ENCODE measurements at places on chromosomes 3 and 15.

DNA sequence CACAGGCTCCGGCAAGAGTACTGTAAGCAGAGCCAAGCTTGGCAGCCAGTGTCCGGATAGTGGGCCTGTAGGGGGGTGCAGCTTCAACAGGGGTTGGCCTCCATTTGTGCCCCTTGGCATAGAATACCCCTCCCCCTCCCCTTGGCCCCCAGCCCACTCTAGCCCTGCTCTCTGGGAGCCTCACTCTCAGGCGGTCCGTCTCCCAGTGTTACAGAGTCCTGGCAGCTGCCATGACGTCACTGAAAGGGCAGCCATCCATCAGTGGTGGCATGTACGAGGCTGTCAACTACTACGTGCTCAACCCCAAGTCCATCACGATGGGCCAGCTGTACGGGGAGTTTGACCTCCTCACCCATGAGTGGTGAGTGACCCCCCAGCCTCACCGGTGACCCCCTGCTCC, 50.4 kb downstream of the DNAH1 start:
- no peak for DNase-seq

GRCh38 chr3:15267502-15267901, 61.5 kb downstream of the CAPN7 start:
- DNase-seq: no peak

GRCh38 chr3:160400702-160401150, 1.3 kb downstream of the SMC4 start:
- no peak for DNase-seq

- DNase-seq: no peak
Measured at GRCh38 chr15:45529613-45530012, 7.1 kb upstream of the SLC30A4 start.

GRCh38 chr15:87722941-87723691, 533.4 kb downstream of the NTRK3 start:
- no peak for DNase-seq

DNA sequence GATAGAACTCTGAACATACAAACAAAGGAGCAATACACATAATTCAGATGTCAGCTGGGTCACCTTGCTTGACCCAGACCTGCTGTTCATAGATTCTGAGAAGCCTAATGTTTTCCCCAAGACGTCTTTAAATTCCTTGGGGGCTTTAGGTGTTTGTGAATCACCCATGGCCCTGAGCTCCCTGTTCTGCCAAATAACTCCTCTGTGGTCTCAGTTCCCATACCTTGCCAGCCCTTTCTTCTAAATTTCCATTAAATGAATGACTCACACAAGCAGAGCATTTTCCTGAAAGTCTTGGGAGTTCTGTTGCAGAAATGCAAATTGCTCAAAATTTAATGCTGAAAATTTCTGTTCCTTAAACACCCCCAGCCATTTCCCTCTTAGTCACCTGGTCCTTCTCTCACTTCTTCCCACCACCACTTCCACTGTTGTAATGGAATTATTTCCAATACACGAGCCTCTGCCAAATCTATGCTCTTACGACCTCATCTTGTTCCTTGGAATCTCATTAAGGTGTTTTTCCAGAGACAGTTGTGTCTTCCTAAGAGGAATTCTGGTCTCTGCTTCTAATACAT, 33.4 kb upstream of the PSMD6 start:
- no peak for DNase-seq

DNA sequence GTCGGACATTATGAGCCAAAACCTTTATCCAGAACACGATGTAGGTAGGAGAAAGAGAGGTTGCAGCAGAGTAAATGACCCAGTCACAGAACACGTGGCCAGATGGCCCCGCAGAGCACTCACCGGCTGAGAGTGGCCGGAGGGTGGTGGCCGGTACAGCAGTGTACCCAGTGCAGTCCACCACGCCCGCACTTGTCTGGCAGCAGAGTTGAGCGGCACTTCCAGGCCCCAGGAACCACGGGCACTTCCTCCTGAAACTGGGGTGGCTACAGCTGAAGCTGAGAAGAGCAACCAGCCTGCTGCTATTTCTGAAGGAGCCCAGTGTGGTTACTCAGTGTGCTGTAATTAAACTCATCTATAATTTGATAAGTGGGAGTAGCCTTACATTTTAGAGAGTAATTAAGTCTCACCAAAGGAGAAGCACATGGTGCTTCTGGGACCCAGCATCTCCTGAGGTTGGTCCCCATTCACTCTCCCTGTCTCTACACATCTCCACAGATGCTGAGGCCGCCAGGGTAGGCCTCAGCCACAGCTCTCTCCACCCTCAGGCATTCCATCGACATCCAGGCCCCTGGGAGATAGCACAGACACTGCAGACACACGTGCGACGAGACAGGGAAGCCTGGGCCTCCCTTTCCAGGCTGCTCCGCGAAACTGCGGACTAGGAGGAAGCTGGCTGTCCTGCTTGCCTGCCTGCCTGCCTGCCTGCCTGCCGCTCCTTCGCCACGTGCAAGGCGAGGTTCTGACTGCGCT, 49.8 kb downstream of the BDH1 start:
- DNase-seq: no peak

DNA sequence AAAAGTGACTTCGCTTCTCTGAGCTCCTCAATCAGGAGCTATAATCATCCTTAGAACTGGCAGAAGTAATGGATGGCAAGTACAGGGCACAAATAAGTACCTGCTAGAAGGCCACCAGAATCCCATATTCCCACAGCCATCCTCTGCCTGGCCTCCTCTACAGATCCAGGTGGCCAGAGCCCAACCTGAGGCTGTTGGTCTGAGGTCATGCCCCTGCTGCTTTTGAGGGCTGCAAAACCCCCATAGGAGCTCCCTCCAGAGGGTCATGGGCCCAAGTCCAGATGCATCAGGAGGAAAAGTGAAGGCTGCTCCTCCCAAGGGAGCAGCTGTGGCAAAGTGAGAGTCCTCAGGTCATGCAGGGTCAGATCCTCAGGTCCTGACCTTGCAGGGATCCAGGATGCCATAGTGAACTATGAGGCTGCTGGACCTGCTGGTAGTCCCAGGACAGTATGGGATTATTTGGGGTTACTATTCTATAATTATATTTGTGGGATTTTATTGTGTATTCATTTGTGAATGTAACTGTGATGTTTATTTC, 3.0 kb upstream of the PLCD1 start:
- DNase-seq: no peak

DNA sequence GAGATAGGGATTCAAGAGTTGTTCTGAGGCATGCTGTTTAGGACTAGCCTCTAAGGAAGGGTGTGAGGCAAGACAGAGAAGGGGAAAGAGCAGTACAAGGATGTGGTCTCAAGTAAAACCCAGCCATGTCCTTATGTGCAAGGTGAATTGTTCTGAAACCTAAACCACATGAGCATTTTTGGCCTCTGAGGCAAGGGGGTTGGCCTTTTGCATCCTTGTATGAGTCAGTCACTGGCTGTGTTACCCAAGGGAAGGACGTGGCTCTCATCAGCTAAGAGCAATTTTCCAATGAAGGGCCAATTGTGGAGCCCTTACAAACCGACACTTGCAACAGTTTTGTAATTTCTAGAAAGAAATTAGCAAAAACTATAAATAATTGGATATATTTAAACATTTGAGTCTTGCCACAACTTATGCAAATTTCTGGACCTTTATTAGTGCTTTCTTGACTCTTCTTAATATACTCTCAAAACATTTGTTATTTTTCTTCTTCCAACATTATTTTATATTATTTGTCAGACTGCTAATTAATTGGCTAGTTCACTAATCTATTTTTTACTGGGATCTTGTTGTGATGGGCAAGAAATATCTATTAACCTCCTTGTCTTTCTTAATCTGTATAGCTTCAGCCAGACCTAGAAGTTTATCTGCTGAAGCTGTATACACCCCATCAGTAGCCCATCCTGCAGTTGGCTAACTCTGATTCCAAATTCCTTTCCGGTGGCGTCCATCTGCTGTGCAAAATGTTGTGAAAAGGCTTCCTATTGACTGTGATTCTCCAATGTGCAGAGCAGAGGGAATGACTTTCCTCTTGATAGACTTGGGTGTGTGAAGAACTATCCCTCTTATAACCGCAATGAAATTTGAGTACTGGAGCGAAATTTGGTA, 97.7 kb upstream of the P2RY1 start:
- DNase-seq: no peak

- no peak for DNase-seq
Measured at GRCh38 chr3:175477651-175478224, 618.6 kb downstream of the NAALADL2 start.

- no peak for DNase-seq
Measured at GRCh38 chr3:125589547-125590122, 5.7 kb downstream of the OSBPL11 start.

- DNase-seq: no peak
Measured at GRCh38 chr3:102378216-102378615, 56.6 kb upstream of the ZPLD1 start.

GRCh38 chr3:187646906-187647660, 23.1 kb downstream of the SST start:
- no peak for DNase-seq

DNA sequence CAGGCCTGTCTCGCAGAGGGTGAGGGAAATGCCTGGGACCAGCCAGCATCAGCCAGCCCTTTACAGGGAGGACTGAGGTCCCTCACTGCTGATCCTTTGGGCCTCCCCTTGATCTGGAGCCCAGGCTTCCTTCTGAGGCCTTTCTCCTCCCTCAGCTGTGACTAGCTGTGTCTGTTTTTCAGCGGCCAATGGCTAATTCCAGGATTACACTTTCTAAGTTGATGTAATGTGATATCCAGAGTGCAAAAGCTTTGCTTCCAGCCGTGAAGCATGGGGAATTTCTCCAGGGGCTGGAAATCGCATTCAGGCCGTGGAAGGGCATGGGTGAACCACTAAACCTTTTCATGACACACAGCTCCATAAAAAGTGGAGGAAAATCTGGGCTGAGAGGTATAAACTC, 157.6 kb downstream of the SHQ1 start:
- no peak for DNase-seq

DNA sequence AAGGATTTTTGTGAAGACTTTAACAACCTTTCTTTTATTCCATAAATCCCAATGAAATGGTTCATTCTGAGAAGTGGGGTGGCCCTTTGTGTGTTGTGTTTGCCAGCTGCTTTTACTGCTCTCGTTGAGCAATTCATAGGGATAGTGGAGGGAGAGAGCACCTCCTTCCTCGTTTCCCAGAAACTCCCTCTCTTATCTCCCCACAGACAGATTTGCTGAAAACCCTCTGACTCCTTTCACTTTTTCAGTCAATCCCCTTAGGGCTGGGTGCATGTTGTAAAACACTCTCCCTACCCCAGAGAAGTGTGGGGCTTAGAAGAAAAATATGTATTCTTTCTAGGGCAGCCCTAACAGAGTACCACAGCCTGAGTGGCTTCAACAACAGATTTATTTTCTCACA, 557.2 kb upstream of the RGMA start:
- no peak for DNase-seq

DNA sequence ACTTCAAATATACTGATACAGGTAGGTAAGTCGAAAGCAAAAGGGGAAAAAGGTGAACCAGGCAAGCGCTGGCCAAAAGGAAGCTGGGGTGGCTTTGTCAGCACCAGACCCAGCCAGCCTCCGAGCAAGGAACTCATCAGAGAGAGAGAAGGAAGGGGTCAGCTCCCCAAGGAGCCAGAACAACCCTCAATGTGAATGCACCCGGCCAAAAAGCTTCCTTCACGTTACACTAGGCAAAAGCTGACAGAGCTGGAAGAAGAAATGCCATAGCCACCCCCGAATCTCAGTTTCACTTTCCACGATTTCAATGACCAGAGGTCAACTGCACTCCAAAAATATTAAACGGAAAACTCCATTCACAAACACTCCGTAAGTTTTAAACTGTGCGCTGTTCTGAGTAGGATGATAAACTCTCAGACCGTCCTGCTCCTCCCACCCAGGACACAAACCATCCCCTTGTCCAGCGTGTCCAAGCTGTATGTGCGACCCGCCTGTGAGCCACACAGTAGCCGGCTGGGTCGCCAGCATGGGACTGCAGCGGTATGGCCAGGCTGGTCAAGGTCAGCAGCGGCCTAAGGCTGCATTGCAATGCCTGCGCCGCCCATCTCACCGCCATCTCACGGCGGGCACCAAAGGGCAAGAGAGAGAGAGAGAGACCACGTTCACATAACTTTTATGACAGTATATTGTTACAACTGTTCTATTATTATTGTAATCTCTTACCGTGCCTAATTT, 29.7 kb downstream of the CYFIP1 start:
- DNase-seq: no peak

GRCh38 chr3:88467191-88467590, 317.4 kb downstream of the C3orf38 start:
- no peak for DNase-seq

- DNase-seq: no peak
Measured at GRCh38 chr15:29534378-29534777, 264.8 kb upstream of the NSMCE3 start.

GRCh38 chr15:40925863-40926658, 3.1 kb upstream of the DLL4 start:
- DNase-seq: no peak

DNA sequence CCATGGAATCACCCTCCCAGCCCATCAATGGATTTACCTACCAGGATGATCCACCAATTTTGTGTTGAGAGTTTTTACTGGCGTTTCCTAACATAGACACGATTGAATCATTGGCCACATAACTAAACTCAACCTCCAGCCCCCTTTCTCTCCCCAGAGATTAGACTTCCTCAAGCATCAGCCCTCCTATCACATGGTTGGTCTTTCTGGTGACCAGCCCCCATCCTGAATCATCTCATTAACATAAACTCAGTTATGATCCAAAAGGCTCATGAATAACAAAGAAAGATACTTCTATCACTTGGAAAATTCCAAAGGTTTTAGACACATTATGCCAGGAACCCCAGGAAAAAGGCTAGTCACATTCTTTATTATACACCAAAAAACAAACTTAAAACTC, 21.2 kb downstream of the PRKAR2A start:
- DNase-seq: no peak

GRCh38 chr3:171328419-171329082, 131.7 kb downstream of the TNIK start:
- no peak for DNase-seq

DNA sequence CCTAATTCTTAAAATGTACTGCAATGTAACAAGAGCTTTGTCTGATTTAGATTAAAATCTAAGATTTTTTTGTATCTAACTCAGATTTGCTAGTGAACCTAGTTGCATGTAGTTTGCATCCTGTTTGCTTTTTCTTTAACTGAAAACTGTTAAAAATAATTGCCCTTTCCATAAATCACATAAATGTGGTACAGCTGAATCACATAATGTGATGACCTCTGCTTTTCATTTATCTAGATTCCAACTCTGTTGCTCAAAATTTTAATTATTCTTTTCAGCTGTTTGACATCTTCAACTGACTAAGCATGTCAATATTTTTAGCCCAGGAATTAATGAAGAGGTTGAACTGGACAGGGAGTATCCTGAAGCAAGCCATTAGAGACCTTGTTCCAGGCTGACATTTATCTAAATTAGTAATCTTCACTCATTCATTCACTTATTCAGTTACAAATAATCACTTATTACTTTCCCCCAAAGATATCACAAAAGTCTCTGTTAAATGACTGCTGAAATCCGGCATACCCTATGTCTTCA, 101.9 kb upstream of the PLXND1 start:
- DNase-seq: no peak

- DNase-seq: no peak
Measured at GRCh38 chr15:62320259-62320658, 155.2 kb upstream of the C2CD4B start.

- no peak for DNase-seq
Measured at GRCh38 chr3:42092006-42092405, 849 bp downstream of the TRAK1 start.

- no peak for DNase-seq
Measured at GRCh38 chr15:25810631-25811091, 52.5 kb downstream of the ATP10A start.

- no peak for DNase-seq
Measured at GRCh38 chr3:6079561-6080179, 781.2 kb upstream of the GRM7 start.

- no peak for DNase-seq
Measured at GRCh38 chr15:95687061-95687460, 643.4 kb upstream of the NR2F2 start.

- no peak for DNase-seq
Measured at GRCh38 chr3:82311901-82312300, 550.5 kb upstream of the GBE1 start.

Measured in activated CD8-positive, alpha-beta memory T cell treated with anti-CD3 and anti-CD28 coated beads for 4 hours (primary cell).